EL (cell line): ENCODE measurements at places on chromosomes 6 and 20.

- no peak for DNase-seq
Measured at GRCh38 chr20:45176526-45177267, 2.0 kb downstream of the PI3 start.

DNA sequence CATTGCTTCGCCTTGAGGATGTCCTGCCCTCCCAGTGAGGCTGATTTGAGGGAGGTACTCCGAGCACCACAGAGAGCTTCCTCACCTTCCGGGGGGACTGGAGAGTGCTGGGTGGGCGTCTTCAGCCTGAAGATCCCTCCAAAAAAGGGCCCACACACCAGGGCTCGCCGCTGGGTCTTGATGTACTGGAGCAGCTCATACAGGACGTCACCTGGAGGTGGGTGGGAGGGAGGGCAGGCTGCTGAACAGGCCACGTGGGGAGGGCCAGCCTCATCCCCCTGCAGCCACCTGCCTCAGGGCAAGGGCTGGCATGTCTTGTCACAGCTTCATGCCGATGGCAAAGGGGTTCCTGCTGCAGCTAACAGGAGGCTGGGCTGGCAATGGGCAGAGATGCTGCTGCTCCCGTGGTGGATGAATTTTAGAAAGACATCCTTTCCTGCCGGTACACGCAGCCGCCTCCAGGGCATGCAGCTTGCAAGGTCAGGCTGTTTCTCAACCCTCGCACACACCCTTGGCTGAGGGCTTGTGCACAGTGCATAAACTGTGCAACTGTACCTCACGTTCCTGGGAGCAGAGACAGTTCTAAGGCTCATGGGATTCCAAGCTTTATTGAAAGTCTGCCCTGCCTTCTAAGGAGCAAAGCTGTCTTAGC is 14.0 kb downstream of the ETV7 start:
- DNase-seq = peak; percentile 32

GRCh38 chr6:28633445-28634215 is 107.9 kb downstream of the GPX5 start:
- no peak for DNase-seq

- DNase-seq = no peak
Measured at GRCh38 chr20:39713076-39713840, 751.1 kb downstream of the DHX35 start.

GRCh38 chr6:158624684-158625682 is 19.6 kb downstream of the DYNLT1 start:
- no peak for DNase-seq

DNA sequence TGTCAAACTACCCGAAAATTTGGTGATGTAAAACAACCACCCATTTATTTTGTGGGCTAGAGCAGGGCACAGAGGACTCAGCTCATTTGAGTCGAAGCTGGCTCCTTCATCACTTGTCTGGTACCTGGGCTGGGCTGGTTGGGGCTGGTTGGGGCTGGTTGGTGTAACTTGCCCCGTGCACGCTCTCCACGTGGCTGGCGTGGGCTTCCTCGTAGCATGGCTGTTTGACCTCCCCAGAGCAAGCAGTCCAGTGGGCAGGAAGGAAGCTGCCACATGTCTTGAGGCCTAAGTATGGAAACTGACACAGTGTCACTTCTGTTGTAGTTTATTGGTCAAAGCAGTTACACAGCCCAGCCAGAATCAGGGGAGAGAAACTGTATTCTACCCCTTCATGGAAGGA is 27.1 kb downstream of the BCAS4 start:
- DNase-seq = no peak
